Left cardiac atrium (tissue), 4 donors: ENCODE measurements at places on chromosomes 6 and 20.

DNA sequence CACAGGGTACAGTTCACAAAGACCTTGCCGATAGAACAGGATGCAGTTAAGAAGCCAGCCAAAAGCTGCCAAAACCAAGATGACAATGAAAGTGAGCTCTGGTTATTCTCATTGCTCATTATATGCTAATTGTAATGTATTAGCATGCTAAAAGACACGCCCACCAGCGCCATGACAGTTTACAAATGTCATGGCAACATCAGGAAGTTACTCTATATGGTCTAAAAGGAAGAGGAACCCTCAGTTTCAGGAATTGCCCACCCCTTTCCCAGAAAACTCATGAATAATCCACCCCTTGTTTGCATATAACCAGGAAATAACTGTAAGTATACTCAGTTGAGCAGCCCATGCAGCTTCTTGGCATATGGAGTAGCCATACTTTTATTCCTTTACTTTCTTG is 748.7 kb downstream of the QKI start:
- no peak for DNase-seq

DNA sequence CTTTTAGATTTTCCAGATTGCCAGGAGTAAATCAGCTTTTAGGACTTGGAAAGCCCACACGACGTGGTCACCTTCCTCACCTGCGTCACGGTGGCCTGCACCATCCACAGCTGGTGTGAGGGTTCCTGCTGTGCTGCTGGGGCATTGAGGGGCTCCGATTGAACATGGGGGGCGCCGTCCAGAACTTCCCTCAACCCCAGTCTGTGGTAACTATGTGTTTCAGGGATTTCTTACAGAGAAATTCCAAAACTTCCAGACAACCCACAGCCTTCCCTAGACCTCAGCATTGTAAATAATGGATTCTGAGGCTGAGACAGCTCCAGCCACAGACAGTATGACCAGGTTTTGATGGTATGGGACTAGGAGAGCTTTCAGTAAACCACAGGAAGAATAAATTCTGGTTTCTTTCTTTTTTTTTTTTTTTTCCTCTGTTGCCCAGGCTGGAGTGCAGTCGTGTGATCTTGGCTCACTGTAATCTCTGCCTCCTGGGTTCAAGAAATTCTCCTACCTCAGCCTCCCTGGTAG is 46.7 kb upstream of the IRF4 start:
- DNase-seq, result no peak

DNA sequence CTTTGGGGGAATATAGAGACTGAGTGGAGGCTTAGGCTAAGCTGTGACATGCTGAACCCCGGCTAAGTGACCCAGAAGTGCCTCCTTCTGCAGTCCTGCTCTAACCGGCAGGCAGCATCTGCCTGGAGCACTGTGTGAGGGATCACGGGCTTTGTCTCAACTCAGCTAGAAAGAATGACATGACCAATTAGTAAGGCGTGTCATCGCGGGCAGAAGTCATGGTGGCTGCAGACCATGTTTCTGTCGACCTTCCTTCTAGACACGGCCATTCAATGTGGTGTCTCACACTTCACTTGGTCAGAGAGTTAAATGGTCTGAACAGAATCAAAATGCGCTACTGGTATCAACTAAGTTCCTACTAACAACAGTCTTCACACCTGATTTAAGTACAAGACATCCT is 35.0 kb downstream of the HUS1B start:
- no peak for DNase-seq

GRCh38 chr20:44858606-44859360 is 26.7 kb upstream of the YWHAB start:
- DNase-seq, result no peak

- DNase-seq, result no peak
Measured at GRCh38 chr6:14703586-14703985, 542.3 kb upstream of the JARID2 start.
